Testis (tissue), 5 donors: ENCODE measurements at places on chromosomes 7 and 10. TPM values are rescaled to one million over a fixed set of nuclear protein-coding genes. Genes with fewer than 3 reads are reported as not detected.

The GPR26 gene
- 0.15 TPM for polyA plus RNA-seq

The RBP4 gene
- 7.8 TPM for polyA plus RNA-seq

The AOAH gene
- 3.8 TPM for polyA plus RNA-seq

The ZNF277 gene
- polyA plus RNA-seq = 14.6 TPM

The AKR1E2 gene
- 79.6 TPM for polyA plus RNA-seq

The CDC14C gene
- 14.2 TPM for polyA plus RNA-seq

The GCK gene
- 0.90 TPM for polyA plus RNA-seq

The ANKRD1 gene
- 2.1 TPM for polyA plus RNA-seq

The EPDR1 gene
- 33.9 TPM for polyA plus RNA-seq

The GHRHR gene
- 2.1 TPM for polyA plus RNA-seq

The CLDN4 gene
- 4.3 TPM for polyA plus RNA-seq

The SLC35B4 gene
- 11.0 TPM for polyA plus RNA-seq

The CNPY4 gene
- 22.2 TPM for polyA plus RNA-seq

The NEUROG3 gene
- polyA plus RNA-seq = not detected

The PCDH15 gene
- polyA plus RNA-seq = 3.2 TPM

The PYROXD2 gene
- polyA plus RNA-seq = 13.0 TPM

The KCNK18 gene
- 0.66 TPM for polyA plus RNA-seq

The LRRC61 gene
- polyA plus RNA-seq = 16.7 TPM

The INA gene
- polyA plus RNA-seq = 7.7 TPM

The H2AZ2 gene
- 154 TPM for polyA plus RNA-seq

The HSPA12A gene
- 20.9 TPM for polyA plus RNA-seq

The DIP2C gene
- polyA plus RNA-seq = 14.9 TPM

The PALD1 gene
- 6.3 TPM for polyA plus RNA-seq

The CTAGE8 gene
- polyA plus RNA-seq = 16.6 TPM

The EPO gene
- polyA plus RNA-seq = 0.65 TPM

The HOXA4 gene
- 3.3 TPM for polyA plus RNA-seq

The TCAF2 gene
- polyA plus RNA-seq = 3.6 TPM

The CAMK2B gene
- polyA plus RNA-seq = 4.0 TPM

The SPDYE9 gene
- 3.7 TPM for polyA plus RNA-seq

The PRKCQ gene
- 2.9 TPM for polyA plus RNA-seq

The HOXA2 gene
- polyA plus RNA-seq = 0.32 TPM

The STEAP4 gene
- 15.2 TPM for polyA plus RNA-seq

The CLCN1 gene
- 2.7 TPM for polyA plus RNA-seq

The SHH gene
- 1.0 TPM for polyA plus RNA-seq

The BEND7 gene
- 57.2 TPM for polyA plus RNA-seq

The STAMBPL1 gene
- 37.5 TPM for polyA plus RNA-seq

The DKK1 gene
- polyA plus RNA-seq = 0.69 TPM

The ADAM12 gene
- polyA plus RNA-seq = 2.8 TPM

The FOXP2 gene
- 3.8 TPM for polyA plus RNA-seq

The CRYGN gene
- polyA plus RNA-seq = 0.44 TPM

The R3HCC1L gene
- polyA plus RNA-seq = 36.9 TPM

The BZW2 gene
- polyA plus RNA-seq = 23.2 TPM

The CLRN3 gene
- not detected for polyA plus RNA-seq

The NUP42 gene
- 66.1 TPM for polyA plus RNA-seq

The GRM3 gene
- polyA plus RNA-seq = 0.29 TPM

The NFE2L3 gene
- 4.2 TPM for polyA plus RNA-seq

The ARHGAP22 gene
- 8.8 TPM for polyA plus RNA-seq

The PRKAR2B gene
- polyA plus RNA-seq = 51.7 TPM

The VWDE gene
- 0.45 TPM for polyA plus RNA-seq

The EN2 gene
- 1.6 TPM for polyA plus RNA-seq

The JAKMIP3 gene
- 1.3 TPM for polyA plus RNA-seq

The TMEM178B gene
- polyA plus RNA-seq = 2.0 TPM

The PRRT4 gene
- 1.1 TPM for polyA plus RNA-seq

The FAM180A gene
- polyA plus RNA-seq = 1.5 TPM

The CCDC71L gene
- polyA plus RNA-seq = 10.0 TPM

The CD36 gene
- 12.8 TPM for polyA plus RNA-seq
